ENCODE measurements at places on chromosomes 11 and 22.

DNA sequence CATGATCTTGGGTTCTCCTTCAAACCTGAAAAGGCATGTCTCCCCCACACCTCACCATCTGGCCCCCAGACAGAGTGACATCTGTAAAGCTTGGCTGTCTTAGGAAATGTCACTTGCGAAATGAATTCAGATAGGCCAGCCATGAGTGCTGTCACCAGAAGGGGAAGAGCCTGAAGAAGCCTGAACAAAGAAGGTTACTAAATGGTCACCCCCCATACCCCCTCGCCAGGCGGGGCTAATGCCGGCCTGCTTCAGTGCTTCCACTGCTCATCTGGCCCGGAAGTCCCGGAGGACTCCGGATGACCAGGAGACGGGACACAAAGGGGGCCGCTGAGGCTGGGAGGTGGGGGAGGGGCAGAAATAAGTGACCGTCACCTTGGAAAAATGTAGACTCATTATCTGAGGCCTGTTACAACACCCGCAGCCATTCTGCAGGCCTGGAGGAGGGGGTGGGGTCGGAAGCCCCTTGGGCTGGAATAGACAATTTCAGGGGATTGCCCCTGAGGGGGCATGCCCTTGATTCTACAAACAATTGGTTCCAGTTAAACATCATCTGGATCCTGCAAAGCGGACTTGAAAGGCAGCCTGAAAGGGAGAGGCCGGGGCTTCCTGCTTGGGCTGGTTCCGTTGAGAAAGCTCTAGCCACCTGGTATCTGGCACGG is 43.2 kb downstream of the NAT10 start:
- peak; percentile 49 for DNase-seq

- DNase-seq, result no peak
These were observed 17.0 kb upstream of the CHKA start for GRCh38 chr11:68138237-68138636.

DNA sequence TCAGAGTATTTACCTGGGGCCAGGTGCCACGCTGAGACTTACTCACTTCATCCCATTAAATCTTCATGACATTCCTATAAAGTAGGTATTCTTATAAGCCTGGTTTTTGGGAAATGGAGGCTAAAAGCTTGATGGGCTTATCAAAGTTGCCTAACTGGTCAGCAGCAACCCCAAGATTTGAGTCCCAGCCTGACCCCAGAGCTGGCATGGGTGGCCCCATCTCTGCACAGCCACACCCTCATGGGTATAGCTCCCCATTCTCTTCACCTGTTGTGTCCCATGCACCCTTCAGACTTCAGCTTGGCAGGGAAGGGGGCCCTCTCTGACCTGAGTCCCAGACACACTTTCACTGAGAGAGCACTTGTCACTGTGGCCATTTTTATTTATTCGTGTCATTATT is 37.4 kb upstream of the TP53I11 start:
- peak; percentile 32 for DNase-seq

- DNase-seq, result no peak
These were observed 90.2 kb upstream of the ALKBH3 start for GRCh38 chr11:43790444-43790794.

DNA sequence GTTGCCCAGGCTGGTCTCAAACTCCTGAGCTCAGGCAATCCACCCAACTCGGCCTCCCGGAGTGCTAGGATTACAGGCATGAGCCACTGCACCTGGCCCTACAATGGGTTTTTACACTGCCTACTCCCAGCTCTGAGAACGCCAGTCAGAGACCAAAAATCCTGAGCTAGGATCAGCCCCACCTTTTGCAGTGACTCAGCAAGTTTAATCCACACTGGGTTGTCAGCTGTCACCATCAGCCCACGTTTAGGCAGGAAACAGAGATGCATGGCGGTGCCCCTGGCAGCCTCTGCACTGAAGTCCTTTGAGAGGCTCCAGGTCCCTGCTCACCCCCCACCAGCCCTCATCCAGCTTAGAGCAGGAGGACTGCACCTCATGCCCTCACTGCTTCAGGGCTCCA is 117.6 kb downstream of the ARHGAP8 start:
- no peak for DNase-seq

DNA sequence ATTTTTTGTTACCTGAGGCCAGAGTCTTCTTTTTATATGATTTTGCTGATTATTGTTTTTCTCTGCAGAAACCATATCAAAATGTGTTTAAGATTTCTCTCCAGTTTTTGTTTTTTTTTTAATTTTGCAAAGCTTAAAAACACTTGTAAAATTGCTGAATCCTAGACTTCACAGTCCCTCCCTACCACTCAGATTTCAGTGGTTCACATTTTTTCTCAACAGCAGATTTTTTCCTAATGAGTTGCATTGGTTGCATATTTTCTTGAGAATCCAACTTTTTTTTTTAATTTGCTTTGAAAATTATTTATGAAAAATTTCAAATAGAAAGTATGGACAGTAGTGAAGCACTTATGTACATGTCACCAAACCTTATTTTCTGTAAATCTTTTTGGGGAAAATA is 5.8 kb downstream of the ARL14EP start:
- no peak for DNase-seq

- DNase-seq, result peak; percentile 45
These were observed 44.2 kb downstream of the PPFIA1 start for GRCh38 chr11:70314730-70315129.

- DNase-seq, result no peak
These were observed 12.2 kb downstream of the SLN start for GRCh38 chr11:107699371-107700285.

DNA sequence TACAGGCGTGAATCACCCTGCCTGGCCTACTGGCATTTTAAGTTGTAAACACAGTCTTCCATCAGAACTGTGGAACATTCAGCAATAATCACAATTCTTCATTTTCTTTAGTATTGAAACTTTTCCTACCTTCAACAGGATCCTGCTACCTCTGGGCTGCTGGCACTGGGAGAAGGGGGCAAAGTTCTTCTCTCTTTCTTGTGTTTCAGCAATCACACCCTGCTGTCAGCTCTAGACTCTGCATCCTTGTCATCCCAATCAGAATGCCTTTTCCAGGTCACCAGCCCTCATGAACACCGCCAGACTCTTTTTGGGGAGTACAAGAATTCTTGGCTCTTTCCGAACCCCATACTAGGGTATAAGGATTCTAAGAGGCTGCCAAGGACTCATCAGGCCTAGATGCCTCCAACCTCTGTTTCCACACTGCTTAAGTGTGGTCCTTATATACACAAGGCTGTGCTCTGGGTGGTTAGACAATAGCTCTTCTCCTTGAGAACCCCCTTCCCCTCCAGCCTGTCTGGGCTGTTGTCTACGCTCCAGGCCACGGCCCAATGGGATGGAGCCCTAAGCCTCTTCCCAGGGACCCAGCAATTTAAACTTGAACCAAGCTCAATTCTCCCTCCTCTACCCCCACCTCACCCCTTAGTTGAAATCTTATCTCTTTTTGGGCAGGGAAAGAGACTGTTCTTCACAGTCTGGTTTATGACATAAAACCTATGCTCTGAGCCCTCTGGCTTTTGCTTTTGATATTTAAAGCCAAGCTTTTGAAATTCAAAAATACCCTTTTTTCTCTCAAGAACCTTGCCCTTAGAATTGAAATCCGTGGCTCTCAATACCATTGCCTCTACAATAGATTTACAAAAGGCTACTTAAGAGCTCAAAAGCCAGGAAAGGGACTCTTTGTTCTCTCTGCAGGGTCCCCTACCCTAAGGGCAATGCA is 327.4 kb downstream of the BUD13 start:
- no peak for DNase-seq

DNA sequence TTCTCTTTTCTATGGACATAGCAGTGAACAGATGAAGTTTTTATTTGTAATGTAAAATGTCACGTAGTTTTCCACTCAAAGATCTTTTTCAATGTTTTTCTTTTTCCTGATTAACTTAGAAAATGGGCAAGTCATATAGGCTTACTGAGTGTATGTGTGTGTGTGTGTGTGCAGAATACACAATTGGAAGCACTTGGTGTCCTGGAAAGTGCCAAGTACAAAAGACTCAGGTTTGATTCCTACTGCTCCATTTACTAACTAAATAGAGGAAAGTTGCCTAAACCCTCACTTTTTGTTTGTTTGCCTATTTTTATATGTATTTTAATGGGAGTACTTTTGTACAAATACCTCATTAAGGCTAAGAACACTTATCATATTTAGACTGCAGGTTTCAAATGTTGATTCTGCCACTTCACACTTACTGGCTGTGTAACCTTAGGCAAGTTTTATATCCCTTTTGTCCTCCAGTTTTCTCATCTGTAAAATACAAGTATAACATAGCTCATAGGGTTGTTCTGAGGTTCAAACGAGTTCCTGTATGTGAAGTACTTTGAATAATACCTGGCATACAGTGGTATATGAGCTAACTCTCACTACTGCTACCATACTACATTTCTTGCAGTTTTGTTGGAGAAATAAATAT is 90.1 kb downstream of the TYR start:
- DNase-seq, result no peak

DNA sequence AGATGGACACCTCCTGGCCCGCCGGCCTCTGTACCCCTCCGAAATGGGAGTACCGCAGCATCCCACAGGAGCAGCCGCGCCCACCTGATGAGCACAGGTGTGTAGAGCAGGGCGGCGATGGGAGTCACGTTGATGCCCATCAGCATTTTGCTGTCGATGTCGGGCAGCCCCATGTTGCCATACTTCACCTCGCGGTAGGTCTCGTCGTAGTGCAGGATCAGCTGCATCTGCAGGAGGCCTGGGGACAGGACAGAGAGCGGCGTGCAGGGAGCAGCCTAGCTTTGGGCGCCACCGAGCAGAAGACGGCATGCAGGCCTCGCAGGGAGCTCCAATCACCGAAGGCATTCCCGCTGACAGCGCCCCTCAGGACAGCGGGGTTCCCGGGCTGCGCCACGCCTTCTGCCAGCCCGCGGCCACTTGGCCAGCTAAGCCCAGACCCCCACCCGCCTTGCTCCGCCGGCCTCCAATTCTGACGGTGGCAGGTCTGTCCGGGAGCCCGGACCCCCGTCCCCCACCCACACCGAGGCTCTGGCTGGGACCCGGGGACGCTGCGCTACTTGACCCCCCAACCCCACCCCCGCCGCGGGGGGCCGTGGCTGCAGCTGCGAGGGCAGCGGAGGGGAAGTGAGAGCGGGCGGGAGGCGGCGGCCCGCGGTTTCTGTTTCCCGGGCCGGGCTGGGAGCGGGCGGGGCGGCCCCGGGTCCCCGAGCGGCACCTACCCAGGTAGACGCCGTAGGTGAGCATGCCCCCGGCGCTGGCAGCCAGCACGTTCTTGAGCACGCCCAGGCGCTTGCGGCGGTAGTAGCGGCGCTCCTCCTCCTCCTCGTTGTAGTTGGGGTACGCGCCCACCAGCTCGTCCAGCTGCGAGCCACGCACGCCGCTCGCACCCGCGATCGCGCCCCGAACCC is 705 bp downstream of the UNC93B1 start:
- DNase-seq, result no peak

DNA sequence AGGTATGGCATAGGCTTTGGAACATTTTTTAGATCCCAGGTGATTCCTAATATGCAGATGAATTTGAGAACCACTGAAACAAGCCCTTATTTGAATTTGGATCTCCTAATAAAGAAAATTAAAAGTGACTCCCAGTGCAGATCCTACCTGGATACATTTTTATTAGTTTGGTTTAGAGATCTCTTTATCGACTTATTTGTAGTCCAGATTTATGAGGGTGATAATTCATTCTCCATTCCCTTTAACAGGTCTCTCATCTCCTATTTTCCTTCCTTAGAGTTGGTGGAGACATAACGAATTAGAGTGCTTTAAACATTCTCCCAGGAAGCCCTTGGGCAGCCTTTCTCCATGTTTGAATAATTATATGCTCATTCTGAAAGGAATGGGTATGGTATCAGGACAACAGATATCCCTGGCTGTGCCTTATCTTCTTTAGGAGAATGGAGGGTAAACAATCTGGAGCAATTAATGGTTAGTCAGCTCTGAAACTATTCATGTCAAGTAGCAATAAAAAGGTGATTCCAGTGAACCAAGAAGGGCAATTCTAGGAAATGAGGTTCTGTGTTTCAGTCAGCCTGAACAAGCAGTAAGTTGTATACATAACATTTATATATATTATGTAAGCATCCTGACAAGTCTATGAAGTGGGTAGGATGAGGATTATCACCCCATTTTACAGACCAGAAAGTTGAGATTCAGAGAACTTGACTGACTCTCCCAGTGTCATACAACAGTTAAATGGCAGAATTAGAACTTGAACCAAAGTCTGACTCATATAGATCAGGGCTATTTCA is 53.9 kb upstream of the RCE1 start:
- DNase-seq, result no peak

DNA sequence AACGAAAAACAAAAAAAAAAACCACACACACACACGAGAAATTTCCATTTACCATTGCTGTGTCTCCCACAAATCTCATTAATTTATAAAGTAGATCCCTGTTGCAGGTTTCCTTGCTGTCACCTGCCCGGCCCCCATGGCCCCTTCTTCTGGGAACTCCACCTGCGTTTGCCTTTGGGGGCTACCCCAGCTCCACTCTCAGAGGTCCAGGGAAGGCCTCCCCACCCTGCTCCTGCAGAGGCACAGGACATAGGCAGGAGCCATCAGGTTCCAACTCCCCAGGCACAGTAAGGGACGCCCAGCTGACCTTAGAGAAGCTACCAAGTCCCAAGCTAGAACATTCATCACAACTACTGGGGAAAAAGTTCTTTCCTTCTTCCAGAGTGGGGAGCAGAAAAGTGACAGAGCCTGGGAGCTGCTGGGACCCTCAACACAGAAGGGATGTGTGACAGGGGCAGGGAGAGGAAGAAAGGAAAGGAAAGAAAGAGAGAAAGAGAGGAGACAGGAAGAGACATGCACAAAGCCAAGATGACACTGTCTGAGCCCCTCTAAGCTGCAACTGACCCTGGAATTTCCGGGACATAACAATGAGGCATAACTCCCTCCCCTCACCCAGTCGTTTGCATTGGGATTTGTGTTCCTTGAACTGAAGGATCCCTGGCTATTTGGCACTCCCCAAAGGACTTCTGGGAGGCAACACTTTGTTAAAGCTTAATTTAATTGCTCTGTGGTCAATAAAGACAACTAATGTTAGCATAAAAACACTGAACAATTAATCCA is 175.7 kb downstream of the SHANK2 start:
- no peak for DNase-seq

GRCh38 chr11:2928605-2929530 is at the start of gene PHLDA2:
TSS of gene PHLDA2 (minus strand) at chr11:2929420. CDS start at chr11:2929364, 56 bp downstream.
- DNase-seq, result peak; percentile 71

DNA sequence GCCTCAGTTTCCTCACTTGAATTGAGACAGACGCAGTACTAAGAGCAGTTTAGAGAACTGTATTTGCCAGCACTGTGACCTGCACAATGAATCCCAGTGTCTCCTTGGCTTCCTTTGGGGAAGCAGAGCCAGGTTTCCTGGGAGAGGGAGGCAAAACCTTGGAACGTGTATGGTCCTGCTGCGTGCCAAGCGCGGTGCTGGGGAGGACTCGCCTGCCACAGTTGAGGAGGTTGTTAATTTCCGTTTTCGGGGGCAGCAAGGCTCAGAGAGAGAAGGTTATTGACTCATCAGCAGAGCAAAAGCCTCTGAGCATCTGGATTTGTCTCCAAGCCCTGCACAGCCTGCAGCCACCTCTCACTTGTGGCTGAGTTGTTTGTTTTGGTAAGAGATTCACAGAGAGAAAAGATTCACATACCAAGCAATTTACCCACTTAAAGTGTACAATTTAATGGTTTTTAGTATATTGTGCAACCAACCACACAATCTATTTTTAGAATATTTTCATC is 10.8 kb downstream of the SYT12 start:
- DNase-seq, result no peak
